ENCODE measurements at places on chromosomes 2 and 18.

DNA sequence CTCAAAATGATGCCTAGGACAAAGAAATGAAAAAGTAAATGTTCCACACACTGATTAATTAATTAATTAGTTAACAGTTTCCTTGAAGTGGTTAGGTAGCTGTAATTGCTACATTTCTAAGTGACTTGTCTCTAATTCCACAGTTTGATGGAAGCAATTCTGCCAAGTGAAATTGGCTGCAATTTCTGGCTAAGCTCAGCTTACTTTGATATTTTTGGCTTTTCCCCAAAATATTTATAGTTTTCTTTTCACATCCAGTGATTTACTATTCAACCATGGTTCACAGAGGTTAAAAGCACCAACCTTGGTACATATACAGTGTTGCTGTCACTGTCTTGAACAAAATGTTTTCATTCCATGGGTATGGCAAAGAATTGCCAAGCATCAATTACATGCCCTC is 459.5 kb upstream of the CDH20 start:
- DNase-seq: no peak

- peak; percentile 28 for DNase-seq
These were observed 247.5 kb downstream of the TFCP2L1 start for GRCh38 chr2:121037480-121037879.

DNA sequence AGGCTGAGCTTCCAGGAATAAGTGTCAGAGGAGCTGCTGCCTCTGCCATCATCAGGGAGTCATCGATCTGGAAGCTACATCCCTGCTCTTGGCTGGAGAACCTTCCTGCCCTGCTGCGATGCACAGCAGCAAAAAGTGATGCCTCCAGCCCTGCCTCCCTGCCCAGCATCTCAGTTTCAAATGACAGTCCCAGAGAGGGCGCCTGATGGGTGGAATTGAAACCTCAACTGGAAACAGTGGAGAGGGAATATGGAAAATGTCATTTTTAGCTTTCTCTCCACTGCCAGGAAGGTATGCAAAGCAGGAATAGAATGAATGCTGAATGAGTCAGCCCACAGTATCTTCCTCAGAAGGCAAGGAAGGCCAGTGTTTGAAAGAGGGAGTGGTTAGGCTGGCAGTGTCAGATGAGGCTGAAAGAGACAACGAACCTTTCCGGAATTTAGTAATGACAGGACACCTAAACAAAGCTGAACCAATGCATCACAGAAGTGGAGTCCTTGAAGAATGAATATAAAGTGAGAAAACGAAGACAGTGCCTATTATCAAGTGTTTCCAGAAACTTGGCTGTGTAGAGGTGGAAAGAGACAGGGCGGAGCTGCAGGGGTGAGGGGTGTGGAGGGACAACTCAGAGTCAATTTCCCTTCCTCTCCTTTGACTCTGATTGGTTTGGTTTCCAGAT is 153.9 kb upstream of the NDUFV2 start:
- DNase-seq: peak; percentile 63

DNA sequence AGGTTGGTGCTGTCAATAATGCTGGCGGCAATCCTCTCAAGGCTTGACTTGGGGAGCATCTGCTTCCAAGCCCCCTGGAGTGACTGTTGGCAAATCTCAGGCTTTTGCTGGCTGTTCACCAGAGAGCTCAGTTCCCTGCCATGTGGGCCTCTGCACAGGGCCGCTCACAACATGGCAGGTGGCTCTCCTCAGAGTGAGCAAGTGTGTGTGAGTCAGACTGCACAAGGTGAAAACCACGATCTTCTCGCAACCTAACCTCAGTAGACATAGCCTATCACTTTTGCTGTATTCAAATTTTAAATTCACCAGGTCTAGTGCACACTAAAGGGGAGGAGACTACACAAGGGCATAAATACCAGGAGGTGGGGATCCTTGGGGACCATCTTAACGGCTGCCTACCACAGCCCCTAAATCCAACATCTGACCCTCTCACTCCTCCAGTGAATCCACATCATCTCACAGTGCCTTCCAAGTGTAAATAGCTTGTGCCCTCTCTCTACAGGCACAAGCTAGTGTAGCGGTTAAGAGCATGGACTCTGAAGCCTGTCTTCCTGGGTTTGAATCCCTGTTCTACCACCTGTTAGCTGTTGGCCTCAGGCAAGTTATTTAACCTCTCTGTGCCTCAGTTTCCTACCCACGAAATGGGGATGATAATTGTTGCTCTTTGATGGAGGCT is 187.7 kb upstream of the CXCR4 start:
- no peak for DNase-seq

- DNase-seq: no peak
These were observed 159.5 kb upstream of the NDUFV2 start for GRCh38 chr18:8942909-8943545.

GRCh38 chr18:65988972-65989371 is 238.2 kb downstream of the CDH7 start:
- DNase-seq: no peak

DNA sequence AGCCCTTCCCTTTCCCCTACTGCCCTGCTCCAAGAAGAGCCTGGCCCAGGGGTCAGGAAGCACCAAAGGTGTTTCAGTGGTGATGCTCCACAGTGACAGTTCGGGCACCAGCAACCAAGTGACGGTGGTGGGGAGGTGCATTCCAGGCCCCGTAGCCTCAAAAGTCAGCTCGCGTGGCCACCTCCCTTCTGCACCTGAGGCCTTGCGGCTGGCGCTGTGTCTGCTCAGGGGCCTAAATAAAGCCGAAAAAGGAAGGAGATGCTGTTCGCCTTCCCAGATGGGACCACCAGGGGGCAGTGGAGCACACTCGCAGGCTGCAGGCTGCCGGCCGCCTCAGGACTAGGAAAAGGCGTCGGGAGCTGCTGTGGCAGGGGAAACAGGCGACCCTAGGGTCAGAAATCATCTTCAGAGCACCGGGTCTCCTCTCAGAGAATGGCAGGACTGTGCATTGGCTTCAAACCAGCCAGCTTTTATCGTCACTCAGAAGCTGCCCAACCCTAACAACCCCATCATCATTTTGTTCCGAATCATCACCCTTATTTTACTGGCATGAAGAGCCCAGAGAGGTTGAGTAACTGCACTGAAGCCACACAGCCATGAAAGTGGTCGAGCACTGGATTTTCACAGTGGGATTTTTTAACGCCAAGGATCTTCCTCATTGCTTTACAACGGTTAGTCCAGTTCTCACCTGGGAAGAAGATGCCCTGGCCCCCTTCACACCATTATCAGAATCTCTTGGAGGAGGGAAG is 213.0 kb upstream of the CELF4 start:
- peak; percentile 86 for DNase-seq

GRCh38 chr2:173815772-173816171 is 149.4 kb downstream of the SP3 start:
- DNase-seq: no peak

- DNase-seq: peak; percentile 72
These were observed 48.6 kb downstream of the SPATS2L start for GRCh38 chr2:200354833-200355751.

DNA sequence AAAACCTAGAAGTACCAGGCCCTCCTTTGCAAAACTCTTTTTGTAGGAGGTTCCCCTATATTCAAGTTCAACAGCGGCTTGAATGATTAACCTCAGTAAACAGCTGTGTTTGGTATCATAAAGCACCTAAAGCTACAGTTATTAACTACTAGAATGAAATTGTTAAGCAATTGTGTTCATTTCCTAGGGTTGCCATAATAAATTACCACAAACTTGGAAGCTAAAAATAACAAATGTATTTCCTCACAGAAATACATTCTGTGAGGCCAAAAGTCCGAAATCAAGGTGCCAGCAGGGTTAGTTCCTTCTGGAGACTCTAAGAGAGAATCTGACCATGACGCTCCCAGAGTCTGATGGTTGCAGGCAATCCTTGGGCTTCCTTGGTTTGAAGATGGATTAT is 202.1 kb upstream of the ACVR2A start:
- no peak for DNase-seq

DNA sequence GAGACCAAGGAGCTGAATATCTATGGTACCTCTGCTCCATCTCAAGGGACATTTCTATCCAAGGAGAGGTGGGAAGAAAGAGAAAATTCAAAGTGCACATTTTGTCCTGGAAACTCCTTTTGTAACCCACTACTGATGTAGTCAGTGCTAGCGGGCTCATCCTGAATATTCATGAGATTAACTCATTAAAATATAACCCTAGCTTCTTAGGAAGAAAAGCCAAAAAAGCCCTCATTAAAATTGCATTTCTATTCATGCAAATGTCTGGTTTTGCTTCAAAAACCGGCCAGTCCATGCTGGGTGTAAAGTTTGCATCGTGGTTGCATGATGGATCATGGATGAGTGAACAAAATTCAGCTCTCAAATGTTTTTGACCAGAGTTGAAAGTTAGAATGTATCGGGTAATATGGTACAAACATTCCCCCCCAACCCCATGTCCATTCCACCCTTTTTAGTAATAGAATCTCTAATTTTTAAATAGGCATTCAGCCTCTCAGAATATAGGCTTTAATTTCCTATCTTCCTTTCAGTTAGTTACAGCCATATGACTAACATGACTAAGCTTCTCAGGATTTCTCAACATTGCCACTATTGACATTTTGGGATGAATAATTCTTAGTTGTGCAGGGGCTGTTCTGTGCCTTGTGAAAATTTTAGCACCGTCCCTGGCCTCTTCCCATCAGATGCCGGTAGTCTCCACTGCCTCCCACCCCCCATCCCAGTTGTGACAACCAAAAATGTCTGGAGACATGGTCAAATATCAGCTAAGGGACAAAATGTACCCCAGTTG is 104.2 kb upstream of the RND3 start:
- no peak for DNase-seq

DNA sequence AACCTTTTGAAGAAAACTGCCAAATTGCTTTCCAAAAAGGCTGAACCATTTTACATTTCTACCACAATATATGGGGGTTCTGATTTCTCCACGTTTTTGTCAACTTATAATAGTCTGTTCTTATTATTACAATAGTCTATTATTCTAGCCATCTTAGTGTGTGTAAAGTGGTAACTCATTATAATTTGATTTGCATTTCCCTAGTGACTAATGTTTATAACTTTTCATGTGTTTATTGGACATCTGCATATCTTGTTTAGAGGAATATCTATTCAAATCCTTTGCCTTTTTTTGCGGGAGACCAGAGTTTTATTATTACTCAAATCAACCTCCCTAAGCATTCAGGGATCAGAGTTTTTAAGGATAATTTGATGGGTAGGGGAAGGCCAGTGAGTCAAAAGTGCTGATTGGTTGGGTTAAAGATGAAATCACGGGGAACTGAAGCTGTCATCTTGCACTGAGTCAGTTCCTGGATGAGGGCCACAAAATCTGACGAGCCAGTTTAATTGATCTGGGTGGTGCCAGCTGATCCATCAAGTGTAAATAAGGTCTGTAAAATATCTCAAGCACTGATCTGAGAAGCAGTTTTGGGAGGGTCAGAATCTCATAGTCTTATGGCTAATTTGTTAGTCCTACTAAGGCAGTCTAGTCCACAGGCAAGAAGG is 303.4 kb upstream of the NCKAP5 start:
- no peak for DNase-seq

DNA sequence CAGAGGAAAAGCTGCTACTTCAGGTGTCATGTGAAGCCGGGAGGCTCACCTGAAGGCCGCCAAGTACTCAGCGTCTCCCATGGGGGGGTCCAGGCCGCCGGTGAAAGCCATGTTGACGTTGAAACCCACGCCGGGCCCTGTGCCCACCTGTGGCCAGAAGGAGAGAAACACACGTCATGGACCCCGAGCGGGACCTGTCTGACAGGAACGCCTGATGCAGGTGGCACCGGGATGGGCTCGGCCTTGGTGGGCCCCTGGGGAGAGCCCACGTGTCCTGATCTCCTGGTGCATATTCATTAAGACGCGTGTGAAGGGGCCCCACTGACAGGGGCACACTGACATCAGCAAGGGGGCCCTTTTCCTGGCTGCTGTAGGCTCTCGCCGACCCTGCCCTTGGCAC is 233.2 kb downstream of the TWIST2 start:
- DNase-seq: no peak

- no peak for DNase-seq
These were observed 66.1 kb upstream of the MBOAT2 start for GRCh38 chr2:9069543-9069942.

GRCh38 chr2:26583381-26583911 is 57.7 kb downstream of the CIB4 start:
- no peak for DNase-seq

- no peak for DNase-seq
These were observed 50.3 kb downstream of the CCBE1 start for GRCh38 chr18:59646963-59647307.

GRCh38 chr18:13425357-13426091 is 207.0 kb downstream of the LDLRAD4 start:
- no peak for DNase-seq

DNA sequence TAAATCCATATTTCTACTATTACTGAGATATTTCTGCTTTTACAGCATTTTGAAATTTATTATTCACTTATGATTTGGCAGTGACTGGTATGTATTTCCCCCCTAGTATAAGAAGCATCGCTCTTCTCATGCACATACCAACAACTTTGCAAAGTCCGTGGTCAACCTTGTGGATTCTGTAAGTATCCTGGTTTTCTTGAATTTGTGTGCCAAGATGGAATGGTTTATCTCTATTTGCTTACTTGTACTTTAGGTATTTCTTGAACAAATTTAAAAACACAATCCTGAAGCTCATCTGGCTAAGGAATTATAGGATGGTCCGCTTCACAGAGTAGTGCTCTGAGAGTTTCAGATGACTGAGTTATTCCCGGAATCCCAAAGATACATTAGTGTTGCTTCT is 85.0 kb upstream of the FAM237A start:
- no peak for DNase-seq

DNA sequence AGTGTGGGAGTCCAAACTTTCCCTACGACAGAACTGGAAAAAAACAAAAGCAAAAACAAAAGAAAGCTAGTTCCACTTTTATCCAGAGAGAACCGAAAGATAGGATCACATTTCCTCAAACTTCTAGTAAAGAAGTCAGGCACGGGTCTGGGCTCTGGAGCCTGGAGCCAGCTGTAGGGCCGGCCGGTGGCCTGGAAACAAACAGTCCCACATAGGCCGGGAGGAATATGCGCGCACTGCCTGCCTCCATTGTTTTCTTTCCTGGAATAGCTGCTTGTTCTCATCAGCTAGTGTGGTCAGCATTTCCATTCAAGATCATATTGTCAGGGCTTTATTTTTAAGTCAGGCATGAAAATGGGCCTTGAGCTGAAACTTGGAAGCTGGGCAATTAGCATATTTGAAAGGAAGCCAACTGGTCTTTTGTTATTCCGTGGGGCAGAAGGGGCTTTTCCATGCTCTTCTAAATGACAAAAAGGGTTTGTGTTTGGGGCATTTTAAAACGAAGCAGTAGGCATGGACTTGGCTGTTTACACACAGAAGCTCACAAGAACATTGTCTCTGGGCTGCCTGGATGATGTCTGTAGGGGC is 58.7 kb upstream of the RFX8 start:
- DNase-seq: no peak
